ENCODE measurements at places on chromosomes 2 and 18. TPM values are rescaled to one million over a fixed set of nuclear protein-coding genes. Genes with fewer than 3 reads are reported as not detected.

GRCh38 chr2:241865957-241866789, 3.4 kb upstream of the RTP5 start:
- no peaks in the 10 kb centered on the region for H3K4me1 ChIP-seq
- H3K4me3 ChIP-seq: no peak overlapping the region
- no peaks in the 10 kb centered on the region for H3K27me3 ChIP-seq
- no peak overlapping the region for H3K27ac ChIP-seq
- no peak for DNase-seq

DNA sequence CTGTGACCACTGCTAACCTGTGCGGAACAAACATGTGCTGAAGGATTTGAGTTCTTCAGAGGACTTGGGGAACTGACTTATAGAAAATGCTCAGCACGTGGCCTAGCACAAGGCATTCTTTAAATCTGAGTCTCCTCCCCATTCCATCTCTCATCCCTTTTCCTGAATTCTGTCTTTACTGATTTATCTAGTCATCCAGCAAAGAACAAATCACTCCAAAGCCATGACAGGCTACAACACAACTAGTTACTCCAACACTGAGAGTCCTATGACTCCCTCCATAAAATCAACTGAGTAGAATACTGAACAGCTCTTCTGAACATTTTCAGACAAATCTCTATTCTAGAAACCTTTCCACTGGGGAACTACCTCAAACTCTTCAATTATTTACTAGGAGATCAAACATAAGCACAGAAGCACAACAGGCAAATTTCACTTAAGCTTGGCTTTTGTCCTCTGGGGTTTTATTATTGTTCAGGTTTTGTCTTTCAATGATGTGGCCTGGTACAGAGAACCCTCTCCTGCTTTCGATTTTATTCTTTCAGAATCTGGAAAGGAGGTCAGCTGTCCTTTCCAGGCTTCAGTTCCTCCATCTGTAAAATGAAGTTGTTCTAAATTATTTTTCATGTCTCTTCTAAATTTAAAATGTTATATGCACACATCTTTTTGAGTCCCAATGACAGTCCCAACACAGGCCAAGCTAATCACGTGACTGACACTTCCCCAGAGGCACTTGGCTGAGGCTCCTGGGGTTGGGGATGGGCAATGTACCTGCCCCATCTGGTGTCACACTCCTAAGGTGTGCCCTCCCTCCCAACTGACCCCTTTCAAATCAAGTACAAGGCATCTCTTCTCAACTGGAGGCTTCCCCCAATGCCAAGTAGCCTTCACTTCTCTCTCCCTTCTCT, 31.8 kb downstream of the RNU4ATAC start:
- no peaks in the 10 kb centered on the region for H3K27me3 ChIP-seq
- H3K4me1 ChIP-seq: peaks cover 5% of the 10 kb centered on the region
- no peak for DNase-seq
- no peak overlapping the region for H3K4me3 ChIP-seq

DNA sequence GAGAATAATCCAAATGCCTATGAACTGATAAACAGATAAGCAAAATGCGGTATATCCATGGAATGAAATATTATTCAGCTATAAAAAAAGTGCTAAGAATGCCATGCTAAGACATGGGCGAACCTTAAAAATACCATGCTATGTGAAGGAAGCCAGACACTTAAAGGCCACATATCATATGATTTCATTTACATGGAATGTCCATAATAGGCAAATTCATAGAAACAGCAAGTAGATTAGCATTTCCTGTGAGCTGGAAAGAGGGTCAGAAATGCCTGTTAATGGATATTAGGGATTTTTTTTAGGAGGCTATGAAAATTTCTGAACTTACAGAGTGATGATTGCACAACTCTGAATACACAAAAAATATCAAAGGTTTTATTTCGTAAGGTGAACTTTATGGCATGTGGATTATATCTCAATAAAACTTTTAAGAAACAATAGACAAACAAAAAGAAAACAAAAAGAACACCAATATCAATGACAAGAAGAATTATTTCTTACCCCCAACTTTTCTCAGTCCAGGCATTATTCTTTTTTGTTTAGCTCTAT, 1207.7 kb downstream of the SUCLG1 start:
- H3K27ac ChIP-seq: no peak overlapping the region
- no peaks in the 10 kb centered on the region for H3K4me1 ChIP-seq
- DNase-seq: no peak
- no peak overlapping the region for H3K4me3 ChIP-seq

Gene UGT1A3
- total RNA-seq: not detected

Gene PAIP2B
- total RNA-seq: 6.9 TPM

GRCh38 chr2:240130393-240131195, 5.5 kb downstream of the COPS9 start:
- no peaks in the 10 kb centered on the region for H3K27me3 ChIP-seq
- H3K27ac ChIP-seq: no peak overlapping the region
- H3K36me3 ChIP-seq: no peaks in the 10 kb centered on the region
- H3K4me1 ChIP-seq: peaks cover 14% of the 10 kb centered on the region
- no peak overlapping the region for H3K4me3 ChIP-seq
- no peak for DNase-seq

DNA sequence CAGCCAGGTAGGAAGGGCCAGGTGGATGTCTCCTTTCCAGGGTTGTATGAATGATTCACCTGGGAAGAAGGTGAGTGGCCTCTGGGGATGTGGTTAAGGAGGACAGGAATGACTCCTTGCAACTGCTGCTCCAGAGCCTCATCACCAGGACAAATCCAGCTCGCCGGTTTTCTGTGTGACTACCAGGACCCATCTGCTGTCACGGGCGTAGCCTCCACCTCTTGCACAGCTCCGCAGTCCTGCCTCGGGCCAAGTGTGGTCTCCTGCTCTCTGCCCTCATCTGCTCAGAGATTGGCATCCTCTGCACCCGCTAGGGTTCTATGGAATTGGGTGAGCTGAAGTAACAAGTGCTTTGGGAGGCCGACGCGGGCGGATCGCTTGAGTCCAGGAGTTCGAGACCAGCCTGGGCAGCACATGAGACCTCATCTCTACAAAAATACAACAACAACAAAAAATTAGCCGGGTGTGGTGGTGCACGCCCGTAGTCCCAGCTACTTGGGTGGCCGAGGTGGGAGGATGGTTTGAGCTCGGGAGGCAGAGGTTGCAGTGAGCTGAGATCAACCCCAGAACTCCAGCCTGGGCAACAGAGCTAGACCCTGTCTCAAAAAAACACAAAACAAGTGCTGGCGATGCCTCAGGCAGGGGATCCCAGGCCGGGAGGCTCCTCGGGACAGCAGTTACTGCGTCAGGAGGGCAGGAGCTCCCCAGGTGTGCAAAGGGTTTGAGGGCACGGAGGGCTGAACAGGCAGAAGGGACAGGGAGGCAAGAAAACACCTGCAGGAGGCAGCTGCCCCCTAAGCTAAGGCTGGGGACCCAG, 831 bp upstream of the D2HGDH start:
- H3K36me3 ChIP-seq: no peaks in the 10 kb centered on the region
- H3K27ac ChIP-seq: peak overlapping the region; percentile 82
- peak overlapping the region; percentile 99 for H3K4me3 ChIP-seq
- no peaks in the 10 kb centered on the region for H3K4me1 ChIP-seq
- H3K27me3 ChIP-seq: no peaks in the 10 kb centered on the region

Data from breast epithelium (tissue), 4 donors.